ENCODE measurements at places on chromosomes 12 and 14.

- DNase-seq: no peak
Measured at GRCh38 chr12:124184456-124184855, 110.4 kb upstream of the RFLNA start.

- no peak for DNase-seq
Measured at GRCh38 chr12:110739894-110740293, 2.8 kb downstream of the PPP1CC start.

GRCh38 chr14:104287301-104288009 lies 149.1 kb downstream of the KIF26A start:
- DNase-seq: no peak

- DNase-seq: no peak
Measured at GRCh38 chr14:103057028-103057371, 349 bp downstream of the CDC42BPB start.

DNA sequence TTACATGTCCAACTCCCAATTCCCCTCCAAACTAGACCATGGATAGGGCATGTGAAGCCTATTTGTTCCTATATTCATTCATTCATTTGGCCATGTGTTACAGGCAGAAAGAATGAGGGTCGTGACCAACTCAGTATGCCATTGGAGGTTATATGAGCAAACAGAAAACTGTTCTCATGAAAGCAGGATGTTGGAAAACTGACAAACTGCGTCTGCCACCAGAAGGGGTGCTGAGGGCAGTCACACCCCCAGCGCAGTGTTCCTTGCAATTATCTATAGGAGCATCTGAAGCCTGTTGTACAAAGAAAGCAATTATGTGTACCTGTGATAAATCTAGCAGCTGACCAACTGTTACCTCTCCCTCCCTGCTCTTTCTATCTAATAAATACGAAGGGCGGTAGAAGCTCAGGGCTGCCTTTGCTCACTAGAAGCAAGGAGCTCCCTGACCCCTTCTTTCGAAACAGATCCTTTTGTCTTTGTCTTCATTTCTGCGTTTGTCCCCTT lies 21.1 kb downstream of the ENTPD5 start:
- DNase-seq: no peak

DNA sequence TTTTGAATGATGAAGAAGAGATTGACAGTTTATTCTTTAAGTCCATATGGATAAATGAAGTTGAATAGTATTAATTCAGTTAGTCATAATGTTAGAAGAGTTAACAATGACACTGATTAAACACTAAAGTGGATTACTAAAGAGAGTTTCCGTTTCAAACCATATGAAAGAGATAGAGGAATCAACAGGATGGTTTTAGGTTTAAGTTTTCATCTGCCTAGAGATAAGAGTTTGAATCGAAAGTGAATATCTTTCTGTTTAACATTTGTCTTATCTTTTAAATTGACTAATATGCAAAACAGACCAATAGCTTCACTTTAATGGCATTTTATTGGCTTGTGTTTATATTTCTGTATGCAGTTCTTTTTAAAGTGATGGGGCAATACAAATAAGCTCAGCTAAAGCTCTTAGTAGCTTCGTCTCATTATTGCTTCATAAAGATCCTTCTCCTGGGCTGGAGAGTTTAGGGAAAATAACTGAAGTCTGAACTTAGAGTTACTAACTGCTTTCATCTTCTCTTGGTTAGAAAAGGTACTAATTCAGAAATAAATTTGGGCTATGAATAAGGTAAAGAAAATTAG lies 66.0 kb downstream of the MIPOL1 start:
- no peak for DNase-seq

DNA sequence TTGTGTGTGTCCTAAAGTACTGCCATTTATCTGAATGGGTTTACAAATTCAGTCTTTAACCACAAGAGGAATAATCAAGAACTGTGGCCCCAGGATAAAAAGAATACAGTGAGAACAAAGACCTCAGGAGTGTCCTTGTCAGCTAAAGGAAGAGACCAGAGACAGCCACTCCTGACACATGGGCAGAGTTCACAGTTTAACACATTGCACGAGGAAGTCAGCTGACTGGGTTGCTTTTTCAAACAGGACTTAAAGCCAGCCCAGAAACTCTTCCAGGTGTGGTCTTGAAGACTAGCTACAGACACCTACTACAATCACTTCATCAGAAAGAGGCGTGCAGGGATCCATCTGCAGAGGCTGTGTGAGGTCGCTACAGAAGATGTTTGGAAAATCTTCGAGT lies 42.8 kb downstream of the GNS start:
- DNase-seq: no peak

- no peak for DNase-seq
Measured at GRCh38 chr12:12818701-12819100, 5.6 kb downstream of the DDX47 start.

DNA sequence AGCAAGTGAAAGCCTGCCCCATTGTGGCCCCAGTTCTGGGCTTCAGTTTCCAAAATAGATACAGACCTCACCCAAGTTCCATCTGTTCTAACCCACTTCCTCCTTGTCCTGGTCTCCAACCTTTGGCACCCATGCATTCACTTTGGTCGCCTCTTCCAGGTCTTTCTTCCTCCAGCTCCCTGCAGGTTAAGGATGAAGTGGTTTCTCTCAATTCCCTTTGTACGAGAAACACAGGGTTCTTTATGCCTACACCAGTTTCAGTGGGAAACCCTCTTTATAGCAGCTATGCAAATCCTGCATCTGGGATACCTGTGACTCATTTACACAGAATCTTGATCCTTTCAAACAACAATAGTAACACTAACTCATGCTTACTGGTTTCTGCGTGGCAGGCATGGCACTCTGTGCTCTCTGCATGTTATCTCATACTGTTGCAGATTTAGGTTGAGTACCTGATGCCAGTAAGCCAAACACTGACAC lies 110.6 kb upstream of the AMIGO2 start:
- no peak for DNase-seq

- DNase-seq: no peak
Measured at GRCh38 chr12:85392508-85392907, 112.5 kb downstream of the ALX1 start.

GRCh38 chr14:91229743-91230200 lies 14.7 kb downstream of the GPR68 start:
- DNase-seq: no peak

DNA sequence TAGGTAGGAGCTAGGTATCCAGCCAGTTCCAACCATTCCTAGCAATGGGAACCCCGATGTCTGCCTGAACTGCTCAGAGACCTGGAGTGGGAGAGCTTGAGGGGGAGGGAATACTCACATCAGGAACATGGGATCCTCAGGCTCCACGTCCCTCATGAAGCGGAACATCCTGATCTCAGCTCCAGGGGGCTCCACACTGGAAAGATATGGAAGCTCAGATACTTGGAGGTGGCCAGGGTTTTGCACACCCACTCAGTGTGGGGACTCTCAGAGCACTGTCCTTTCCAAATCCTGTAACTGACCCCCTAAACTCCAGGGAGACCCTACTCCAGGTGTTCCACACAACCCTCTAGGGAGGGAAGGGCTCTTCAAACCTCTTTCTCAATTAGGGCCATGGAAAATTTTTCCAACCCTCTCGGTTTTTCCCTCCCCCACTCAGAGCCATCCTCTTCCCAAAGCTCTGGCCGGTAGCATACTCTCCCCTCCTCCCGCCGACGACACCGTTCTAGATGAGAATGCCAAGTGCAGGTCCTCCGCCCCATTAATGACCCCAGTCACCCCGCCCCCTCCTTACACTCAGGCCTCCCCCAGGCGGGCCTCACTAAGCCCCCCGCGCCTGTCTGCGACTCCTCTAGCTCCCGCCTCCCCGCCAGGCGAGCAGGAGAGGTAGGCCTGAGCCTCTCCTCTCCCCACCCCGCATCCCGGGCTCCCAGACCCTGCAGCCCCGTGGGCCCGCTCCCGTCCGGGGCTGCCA lies 597 bp downstream of the MLF2 start:
- DNase-seq: peak; percentile 26

DNA sequence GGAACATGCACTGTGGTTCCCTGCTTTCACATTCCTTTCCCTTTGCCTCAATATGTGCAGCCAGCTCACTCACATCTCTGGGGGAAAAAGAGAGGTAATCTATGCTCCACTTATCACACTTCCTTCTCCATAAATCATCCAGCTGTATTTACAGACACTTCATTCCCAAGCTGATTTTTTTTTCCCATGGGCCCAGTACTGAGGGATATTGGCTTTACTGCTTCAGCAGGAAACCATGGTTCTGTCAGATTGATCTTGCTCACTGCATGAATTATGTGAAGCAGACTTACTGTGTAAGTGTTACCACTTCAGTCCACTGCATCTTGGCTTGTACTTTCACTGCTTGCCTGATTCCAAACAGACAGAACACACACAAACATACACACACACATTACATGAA lies 555.6 kb downstream of the CCER1 start:
- DNase-seq: no peak

- no peak for DNase-seq
Measured at GRCh38 chr14:38254571-38255407, 1.1 kb downstream of the CLEC14A start.

DNA sequence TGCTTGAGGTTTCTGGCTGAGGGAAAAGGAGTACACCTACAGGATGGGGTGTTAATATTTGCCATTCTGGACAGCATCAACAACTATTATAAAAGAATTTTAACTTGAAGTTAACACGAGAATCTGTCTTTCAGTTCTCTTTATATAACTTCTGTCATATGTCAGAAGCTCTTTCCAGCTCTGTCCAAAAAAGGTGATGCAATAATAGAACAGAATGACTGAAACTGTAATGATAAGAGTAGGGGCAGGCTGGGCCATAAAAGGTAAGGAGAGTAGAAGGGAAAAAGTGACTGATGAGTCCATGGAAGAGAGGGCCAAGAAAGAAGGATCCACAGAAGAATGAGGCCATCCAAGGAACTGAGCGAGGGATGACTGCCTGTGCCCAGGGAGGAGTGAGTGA lies 966.7 kb upstream of the FBXO33 start:
- DNase-seq: no peak

DNA sequence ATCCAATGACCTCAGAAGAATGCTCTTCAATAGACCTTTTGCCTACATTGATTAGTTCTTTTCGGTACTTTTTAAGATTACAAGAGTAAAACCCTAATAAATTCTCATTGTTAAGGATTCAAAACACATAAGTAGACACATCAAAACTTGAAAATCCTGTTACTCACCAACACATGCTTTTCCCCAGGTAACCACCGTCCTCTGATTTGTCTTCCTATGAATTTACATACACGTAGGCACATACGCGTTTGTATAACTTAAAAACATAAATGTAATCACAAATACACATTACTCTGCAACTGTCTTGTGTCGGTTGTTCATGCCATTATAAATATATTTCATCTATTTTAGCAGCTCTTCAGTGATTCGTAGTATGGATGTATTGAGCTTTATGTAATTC lies 910 bp upstream of the WASHC4 start:
- DNase-seq: no peak

GRCh38 chr14:45290547-45290946 lies 37.5 kb upstream of the MIS18BP1 start:
- DNase-seq: no peak

DNA sequence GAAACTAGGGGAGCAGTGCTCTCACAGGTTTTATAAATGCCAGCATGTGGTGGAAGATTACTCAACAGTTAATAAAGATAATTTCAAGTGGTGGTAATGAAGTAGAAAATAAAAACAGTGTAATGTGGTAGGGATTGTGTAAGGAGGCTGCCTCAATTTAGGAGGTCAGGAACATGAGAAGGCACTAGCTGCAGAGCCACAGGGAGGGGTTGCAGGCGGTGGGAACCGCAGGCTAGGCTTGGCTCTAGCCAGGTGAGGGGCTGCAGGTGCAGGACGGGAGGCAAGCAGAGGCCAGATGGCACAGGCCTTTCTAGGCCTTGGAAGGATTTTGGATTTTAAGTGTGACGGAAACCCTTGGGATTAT lies 768 bp downstream of the METTL25 start:
- peak; percentile 30 for DNase-seq

- no peak for DNase-seq
Measured at GRCh38 chr14:96304956-96305355, 48.9 kb downstream of the BDKRB1 start.

- no peak for DNase-seq
Measured at GRCh38 chr14:99413911-99414310, 66.7 kb downstream of the SETD3 start.

GRCh38 chr14:76271041-76271755 lies 104.7 kb upstream of the ESRRB start:
- no peak for DNase-seq

GRCh38 chr14:32230181-32230580 lies 27.1 kb upstream of the RNU6-8 start:
- no peak for DNase-seq

DNA sequence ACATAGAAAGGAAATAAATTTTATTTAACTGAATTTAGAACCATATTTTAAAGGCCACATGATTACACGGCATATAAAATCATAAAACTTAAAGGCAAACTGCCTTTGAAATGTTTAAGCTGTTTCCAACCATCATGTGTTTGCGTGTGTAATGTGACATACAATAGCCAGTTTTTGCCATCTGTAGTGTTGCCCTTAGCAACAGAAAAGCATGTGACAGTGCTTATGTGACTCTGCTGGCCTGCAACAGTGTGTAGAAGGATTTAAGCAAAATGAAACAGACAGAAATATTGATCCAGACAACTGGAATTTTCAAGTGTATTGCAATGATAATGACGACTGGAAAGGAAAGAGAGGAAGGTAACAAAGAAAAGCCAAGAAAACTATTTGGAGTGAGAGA lies 49.5 kb downstream of the TSPAN19 start:
- no peak for DNase-seq

GRCh38 chr14:95059126-95059525 lies 98.2 kb downstream of the DICER1 start:
- no peak for DNase-seq

GRCh38 chr12:51839310-51839947 lies 9.1 kb downstream of the FIGNL2 start:
- DNase-seq: no peak

DNA sequence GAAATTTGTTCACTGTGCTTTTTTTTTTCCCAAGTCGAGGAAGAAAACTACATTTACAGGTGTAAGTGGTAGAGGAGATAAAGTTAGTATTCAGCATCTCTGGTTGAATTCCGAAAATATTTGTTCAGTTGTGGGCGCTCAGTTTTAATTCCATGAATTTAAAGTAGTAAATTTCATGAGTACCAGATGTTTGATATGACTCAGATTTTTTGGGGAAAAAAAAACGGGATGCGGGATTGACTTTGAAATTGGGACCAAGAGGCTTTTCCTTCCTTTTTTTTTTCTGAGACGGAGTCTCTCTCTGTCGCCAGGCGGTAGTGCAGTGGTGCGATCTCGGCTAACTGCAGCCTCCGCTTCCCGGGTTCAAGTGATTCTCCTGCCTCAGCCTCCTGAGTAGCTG lies 1.6 kb downstream of the TULP3 start:
- DNase-seq: no peak

DNA sequence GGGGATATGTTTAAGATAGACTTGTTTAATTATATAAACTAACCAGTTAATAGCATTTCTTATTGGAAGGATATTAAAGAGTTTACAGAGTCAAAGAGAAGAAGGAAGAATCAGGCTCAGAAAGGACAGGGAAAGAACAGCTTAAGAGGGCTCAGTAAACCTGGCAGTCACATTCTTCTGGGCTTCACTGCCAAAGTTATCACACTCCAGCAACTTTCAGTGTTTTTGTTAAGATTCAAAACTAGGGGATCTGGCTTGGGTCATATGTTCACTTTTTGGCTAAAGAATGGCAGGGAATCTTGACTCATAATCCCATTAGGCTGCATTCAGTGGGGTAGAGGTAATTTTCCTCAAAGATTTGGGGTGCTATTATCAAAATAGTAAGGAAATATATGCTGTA lies 312.3 kb downstream of the RAD51B start:
- DNase-seq: no peak

All from NCI-H1930 (cell line).